ENCODE measurements at places on chromosomes 3 and 15.

DNA sequence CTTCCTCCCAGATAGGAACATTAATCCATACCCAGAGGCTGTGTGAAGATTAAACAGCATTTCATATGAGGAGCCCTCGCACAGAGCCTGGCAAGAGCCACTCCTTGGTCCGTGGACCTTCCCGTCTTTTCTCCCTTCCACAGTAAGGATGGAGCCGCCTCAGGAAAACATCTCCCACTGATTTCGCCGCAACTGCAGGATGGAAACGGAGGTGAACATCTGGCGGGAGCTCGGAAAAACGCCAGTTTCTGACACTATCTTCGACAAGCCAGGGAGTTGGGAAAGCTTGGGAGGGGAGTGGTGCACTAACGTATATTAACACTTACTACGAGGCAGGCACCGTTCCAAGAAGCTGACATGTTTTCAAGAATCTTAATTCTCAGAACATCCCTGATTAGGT lies 157.9 kb downstream of the XXYLT1 start:
- no peak for DNase-seq

- no peak for DNase-seq
Observed at GRCh38 chr15:92392462-92392861, 1.2 kb upstream of the ST8SIA2 start.

GRCh38 chr15:60530168-60530567 lies 51.2 kb upstream of the ICE2 start:
- no peak for DNase-seq

GRCh38 chr3:44409640-44410410 lies 67.6 kb downstream of the ZNF445 start:
- DNase-seq: no peak

GRCh38 chr3:38713121-38713520 lies 63.6 kb upstream of the SCN5A start:
- no peak for DNase-seq

DNA sequence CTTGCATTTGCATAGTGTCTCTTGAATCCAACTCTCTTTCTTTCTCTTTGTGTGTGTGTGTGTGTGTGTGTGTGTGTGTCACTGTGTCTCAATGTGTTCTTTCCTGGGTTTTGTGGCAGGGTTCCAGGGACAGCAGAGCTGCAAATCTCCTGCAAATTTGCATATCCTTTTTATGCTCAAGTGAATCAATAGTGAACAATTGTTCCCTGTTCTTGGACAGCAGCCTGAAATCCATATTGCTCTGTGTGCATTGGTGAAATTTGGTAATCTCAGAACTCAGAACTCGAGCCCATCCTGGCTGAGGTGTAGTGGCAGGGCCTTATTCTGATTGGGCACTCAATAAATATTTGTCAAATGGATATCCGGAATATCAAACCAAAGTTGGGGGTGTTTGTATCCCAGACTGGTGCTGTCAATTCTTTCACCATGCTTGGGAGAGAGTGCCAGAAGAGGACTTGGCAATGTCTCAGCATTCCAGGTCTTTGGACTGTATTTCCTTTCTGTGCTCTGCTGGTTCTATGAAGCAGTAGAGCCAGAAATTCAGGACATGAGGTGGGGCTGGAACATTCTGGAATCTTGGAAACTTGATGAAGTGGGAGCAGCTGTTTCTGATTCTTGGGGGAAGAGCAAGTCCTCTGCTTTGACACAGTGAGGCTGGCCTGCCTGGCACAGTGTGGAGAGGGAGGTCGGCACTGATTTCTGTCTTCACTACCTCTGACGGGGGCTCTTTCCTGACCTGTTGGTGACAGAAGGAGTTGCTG lies 380.6 kb upstream of the C2CD4B start:
- peak; percentile 36 for DNase-seq

GRCh38 chr3:194654443-194654842 lies 17.5 kb downstream of the LSG1 start:
- no peak for DNase-seq

- DNase-seq: peak; percentile 67
Observed at GRCh38 chr3:32177702-32178198, 60.7 kb upstream of the CMTM8 start.

- no peak for DNase-seq
Observed at GRCh38 chr15:29778382-29778781, 43.9 kb downstream of the TJP1 start.

- no peak for DNase-seq
Observed at GRCh38 chr3:177692304-177692975, 495.2 kb upstream of the TBL1XR1 start.

- DNase-seq: peak; percentile 47
Observed at GRCh38 chr15:73127302-73127936, 75.2 kb downstream of the NEO1 start.

GRCh38 chr15:52735231-52736089 lies 54.7 kb downstream of the ONECUT1 start:
- peak; percentile 68 for DNase-seq

DNA sequence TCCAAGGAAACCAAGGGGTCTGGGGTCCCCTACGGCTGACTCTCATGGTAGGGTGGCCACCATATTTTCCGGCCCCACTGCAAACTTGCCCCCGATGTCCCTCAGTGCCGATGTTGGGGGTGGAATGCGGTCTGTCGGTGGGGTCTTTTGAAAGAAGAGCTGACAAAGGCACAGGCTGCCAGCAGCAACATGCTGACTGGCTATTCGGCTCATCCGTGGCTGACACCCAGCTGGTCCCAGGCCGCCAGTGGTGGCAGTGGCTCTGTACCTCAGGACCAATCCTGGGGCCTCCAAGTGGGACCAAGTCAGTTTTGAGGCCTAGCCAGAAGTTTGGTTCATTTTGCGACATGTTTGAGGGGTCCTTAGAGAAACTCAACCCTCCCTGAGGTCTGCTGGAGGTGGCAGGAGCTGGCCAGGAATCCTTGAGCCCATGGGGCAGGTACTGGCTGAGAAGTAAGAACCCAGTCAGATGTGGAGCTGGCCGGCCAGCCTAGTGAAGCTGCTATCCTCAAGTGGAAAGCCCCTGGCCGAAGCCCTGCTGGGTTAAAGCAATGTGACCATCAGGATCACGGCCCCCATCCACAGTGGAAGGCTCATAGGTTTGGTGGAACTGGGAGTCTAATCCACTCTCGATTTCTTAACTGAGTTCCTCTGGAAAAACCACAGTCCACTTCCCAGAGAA lies 17.8 kb downstream of the BMF start:
- no peak for DNase-seq

- no peak for DNase-seq
Observed at GRCh38 chr3:15294929-15295328, 37.5 kb downstream of the SH3BP5 start.

- DNase-seq: peak; percentile 22
Observed at GRCh38 chr15:67823314-67824196, 1.8 kb upstream of the SKOR1 start.

DNA sequence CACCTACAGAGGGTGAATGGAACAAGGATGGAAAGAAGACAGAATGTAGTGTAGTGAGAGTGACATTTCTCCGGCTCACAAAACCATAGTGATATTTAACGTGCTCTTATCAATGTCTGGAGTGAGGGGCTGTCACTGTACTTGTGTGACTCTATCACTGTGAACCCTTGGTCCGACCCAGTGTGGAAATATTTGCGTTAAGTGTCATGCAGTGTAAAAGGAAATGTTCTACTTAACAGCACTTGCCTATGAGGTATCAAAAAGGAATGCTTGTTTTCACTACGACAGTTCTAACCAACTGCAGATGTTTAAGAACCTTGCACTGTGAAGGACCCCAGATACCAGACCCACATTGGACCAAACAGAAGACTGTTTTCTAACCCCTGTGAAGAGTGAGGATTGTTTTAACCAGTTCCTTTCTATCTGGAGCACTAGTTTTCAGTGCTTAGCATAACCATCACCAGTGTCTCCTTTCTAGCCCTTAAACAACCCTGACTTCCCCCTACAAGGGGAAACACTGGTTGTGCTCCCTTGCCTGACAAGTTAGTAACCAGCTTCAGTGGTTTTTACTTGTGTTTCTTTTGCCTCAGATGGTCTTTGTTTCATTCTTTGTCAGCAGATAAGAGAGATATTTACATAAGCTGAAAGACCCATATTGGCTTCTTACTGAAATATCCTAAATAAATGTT lies 144.7 kb upstream of the ABHD17C start:
- peak; percentile 72 for DNase-seq

GRCh38 chr3:48739955-48740823 lies 23.2 kb upstream of the IP6K2 start:
- DNase-seq: peak; percentile 93

DNA sequence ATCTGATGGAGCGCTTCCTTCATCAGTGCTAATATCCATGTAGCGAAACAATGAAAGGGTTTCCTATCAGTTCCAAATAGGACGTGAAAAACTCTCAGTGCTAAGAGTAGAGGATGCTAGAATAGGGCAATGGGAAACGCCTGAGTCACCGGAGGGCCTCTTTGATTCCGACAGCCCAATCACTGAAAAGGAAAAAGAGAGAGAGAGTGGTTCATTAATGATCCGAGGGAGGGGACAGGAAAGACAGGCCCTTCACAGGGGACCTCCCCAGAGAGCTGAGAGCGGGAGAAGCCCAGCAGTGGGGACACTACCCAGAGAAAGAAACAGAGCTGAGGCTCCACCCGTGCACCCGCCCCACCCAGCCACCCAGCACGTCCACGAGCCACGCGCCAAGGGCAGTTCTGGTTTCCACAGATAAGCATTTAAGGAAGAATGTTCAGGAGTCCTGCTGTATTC lies 76.9 kb downstream of the RPN1 start:
- DNase-seq: no peak

- no peak for DNase-seq
Observed at GRCh38 chr15:67790610-67791319, 34.5 kb upstream of the SKOR1 start.

GRCh38 chr3:53044371-53044710 lies 1.5 kb downstream of the SFMBT1 start:
- no peak for DNase-seq

- no peak for DNase-seq
Observed at GRCh38 chr3:138011722-138012121, 1.8 kb downstream of the CLDN18 start.

- DNase-seq: peak; percentile 66
Observed at GRCh38 chr15:76147906-76148570, 88.3 kb downstream of the TMEM266 start.

DNA sequence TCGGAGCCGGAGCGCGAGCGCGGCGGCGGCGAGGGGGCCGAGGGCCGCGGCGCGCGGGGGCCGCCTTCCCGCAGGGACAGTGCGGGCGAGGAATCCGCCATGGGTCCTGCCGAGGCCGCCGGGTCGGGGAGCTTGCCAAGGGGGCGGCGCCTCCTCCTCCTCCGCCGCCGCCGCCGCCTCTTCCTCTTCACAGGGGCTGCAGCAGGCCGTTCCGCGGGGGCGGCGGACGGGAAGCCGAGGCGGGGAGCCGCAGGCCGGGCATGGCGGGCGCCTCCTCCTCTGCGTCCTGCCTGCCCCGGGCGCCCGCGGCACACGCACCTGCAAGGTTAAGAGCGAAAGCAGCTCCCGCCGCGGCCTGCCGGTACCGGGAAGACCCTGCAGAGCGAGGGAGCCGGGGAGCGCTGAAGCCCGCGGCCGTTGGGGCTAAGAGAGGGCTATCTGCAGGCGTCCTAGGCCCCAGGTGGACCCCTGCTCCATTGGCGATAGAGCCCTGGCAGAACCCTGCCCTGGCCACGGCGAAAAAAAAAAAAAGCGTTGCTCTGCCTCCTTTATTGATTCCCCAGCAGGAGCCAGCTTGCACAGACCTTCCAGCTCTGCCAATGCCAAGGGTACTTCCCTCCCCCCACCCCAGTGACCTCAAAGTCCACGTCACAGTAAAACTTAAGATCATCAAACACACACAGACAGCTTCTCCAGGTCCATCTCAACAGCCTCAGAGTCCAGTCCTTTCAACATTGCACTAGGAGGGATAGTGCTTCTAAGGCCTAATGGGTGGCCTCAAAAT lies at the start of gene LYSMD2:
Gene LYSMD2, minus strand, starts transcription at position 134 of the 784 bp plus-strand sequence. Its CDS starts 33 bp downstream, at position 101.
- peak; percentile 83 for DNase-seq

DNA sequence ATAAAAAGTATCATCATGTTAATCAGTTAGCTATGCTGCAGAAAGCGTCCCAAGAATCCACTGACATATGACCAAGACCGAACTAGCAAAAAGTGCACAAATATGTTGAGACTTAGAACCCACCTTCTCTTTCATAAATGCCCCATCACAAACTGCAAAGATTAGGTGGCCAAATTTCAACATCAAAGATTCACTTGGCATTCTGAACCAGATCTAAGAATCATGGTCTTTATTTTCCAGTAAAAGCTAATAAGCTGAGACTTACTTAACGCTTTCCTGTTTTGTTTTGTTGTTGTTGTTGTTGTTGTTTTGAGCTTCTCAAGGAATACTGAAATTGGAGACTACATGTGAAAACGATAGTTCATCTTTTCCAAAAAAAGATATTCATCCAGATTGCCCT lies 62.4 kb downstream of the ZBTB20 start:
- DNase-seq: no peak

DNA sequence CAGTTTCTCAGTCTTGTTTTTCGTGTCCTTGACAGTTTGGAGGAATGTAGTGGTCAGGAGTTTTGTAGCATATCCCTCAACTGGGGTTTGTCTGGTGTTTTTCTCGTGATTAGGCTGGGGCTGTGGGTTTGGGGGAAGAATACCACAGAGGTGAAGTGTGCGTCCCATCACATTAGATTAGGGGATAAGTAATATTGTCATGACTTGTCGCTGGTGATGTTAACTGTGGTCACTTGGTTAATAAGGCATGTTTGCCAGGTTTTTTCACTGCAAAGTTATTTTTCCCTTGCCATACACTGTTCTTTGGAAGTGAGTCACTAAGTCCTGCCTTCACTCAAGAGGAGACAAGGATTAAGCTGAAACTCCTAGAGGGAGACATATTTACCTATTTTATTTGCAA lies 39.1 kb downstream of the PAK2 start:
- DNase-seq: peak; percentile 35

DNA sequence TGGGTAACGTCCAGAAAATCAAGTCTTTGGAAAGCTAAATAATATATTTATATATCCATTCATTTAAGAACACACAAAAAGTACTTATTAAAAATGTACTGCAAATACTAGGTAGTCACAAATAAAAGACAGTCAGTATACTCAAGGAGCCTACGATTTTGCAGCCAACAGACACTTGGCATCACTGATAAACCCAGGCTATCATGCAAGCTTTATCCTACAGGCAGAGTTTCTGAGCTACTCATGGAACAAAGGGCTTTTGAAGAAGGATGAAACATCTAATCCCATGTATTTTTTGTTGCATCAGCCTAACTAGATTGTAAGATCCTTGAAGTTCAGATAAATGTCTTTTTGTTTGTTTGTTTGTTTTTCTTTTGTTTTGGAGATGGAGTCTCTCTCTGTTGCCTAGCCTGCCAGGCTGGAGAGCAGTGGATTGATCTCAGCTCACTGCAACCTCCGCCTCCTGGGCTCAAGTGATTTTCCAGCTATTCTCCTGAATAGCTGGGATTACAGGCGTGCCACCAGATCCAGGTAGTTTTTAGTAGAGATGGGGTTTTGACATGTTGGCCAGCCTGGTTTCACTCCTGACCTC lies 319.4 kb upstream of the MDFIC2 start:
- DNase-seq: no peak

GRCh38 chr15:68295014-68295805 lies 17.7 kb downstream of the FEM1B start:
- no peak for DNase-seq
